ENCODE measurements at places on chromosomes 5 and 9. TPM values are rescaled to one million over a fixed set of nuclear protein-coding genes. Genes with fewer than 3 reads are reported as not detected.

Gene EIF4EBP3
- 0.75 TPM for total RNA-seq

Gene NTNG2
- total RNA-seq = 0.28 TPM

Gene SH3RF2
- 4.3 TPM for total RNA-seq

Gene NEURL1B
- total RNA-seq = 0.36 TPM

Gene IFNB1
- not detected for total RNA-seq

Gene PCDHB7
- 0.45 TPM for total RNA-seq

Gene CRHBP
- total RNA-seq = under 0.01 TPM

Gene C9orf152
- not detected for total RNA-seq

Gene DNAJC18
- 5.3 TPM for total RNA-seq

Gene GADD45G
- total RNA-seq = 0.47 TPM

Gene NR5A1
- total RNA-seq = not detected

Gene SLCO6A1
- total RNA-seq = not detected

Gene ORM2
- total RNA-seq = not detected

Gene HAVCR2
- not detected for total RNA-seq

Gene CTSV
- 0.54 TPM for total RNA-seq

Gene SV2C
- total RNA-seq = not detected

Gene FBN2
- 9.8 TPM for total RNA-seq

Gene IQGAP2
- 3.4 TPM for total RNA-seq

Gene CDH18
- under 0.01 TPM for total RNA-seq

Gene UNC5A
- 0.36 TPM for total RNA-seq

Gene ARL14EPL
- not detected for total RNA-seq

Gene NR6A1
- total RNA-seq = 0.36 TPM

Gene SLC6A18
- total RNA-seq = not detected

Gene ADRA1B
- total RNA-seq = 0.94 TPM

Gene LTC4S
- 1.1 TPM for total RNA-seq

Gene ENTPD8
- not detected for total RNA-seq

Gene UNC13B
- total RNA-seq = 42.8 TPM

Gene BSPRY
- not detected for total RNA-seq

Gene ARL10
- total RNA-seq = 16.4 TPM

Gene FST
- total RNA-seq = 17.3 TPM

Gene SLF1
- 5.9 TPM for total RNA-seq

Gene SHOC1
- under 0.01 TPM for total RNA-seq

Gene MLANA
- not detected for total RNA-seq

Gene RANBP3L
- not detected for total RNA-seq

Data from endothelial cell of coronary artery (primary cell).